Activated CD4-positive, alpha-beta T cell treated with anti-CD3 and anti-CD28 coated beads for 4 hours (primary cell): ENCODE measurements at places on chromosomes 12 and 14.
A peak's percentile ranks its signal among the peaks of the same experiment; 100 is the strongest.

GRCh38 chr12:101330631-101331030, 50.7 kb downstream of the UTP20 start:
- no peak for DNase-seq

DNA sequence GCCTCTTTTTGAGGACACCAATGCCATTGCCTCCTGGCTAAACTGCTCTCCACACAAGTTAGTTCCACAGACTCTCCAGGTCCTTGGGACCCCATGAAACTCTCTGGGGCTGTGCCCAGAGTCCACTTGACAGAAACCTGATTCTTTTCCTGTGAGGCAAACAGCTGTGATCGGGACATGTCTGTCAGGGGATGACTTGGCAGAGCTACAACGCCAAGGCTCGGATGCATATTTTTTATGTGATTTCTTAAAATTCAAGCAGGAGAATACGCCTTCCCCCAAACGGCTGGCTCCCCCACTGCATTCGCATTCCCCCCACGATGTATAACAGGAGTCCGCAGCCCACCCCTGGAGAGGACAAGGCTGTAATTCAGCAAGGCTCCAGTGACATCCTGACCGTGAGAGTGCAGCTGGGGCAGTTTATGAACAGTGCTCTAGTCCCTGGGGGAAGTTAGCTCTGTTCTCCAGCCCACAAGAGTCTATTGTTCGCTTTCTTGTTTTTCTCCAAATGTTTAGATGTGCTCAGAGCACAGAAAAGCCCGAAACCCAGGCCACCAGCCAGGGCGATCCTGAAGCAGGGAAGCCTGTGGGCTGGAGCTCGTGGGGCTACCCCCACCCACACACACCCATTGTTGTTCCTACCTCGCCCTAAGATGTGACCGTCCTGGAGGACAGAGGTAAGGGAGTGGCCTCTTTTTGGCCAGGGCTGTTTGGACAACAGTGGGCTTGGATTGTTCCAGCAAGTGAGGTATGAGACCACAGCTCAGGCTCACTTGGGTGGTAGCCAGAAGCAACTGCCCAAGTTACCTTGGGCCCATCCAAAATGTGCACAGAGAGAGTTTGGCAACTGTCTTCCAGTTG, 159.5 kb downstream of the ZFP36L1 start:
- no peak for DNase-seq

- peak; percentile 79 for DNase-seq
These were observed 11.3 kb upstream of the ABHD12B start for GRCh38 chr14:50860478-50861086.

DNA sequence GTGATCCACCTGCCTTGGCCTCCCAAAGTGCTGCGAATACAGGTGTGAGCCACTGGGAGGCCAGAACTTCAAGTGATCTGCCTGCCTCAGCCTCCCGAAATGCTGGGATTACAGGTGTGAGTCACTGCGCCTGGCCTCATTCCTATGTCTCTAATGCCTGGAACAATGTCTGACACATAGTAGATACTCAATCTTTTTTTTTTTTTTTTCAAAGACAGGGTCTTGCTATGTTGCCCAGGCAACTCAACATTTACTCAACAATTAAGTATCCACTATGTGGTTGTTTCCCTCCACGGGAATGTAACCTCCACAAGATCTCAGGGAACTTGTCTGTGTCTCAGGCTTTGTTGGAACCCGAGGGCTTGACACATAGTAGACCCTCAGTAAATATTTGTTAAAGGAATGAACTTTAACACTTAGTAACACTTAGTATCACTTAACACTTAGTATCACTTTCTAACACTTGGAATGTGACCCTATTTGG, 3.0 kb upstream of the TMEM120B start:
- DNase-seq = no peak

DNA sequence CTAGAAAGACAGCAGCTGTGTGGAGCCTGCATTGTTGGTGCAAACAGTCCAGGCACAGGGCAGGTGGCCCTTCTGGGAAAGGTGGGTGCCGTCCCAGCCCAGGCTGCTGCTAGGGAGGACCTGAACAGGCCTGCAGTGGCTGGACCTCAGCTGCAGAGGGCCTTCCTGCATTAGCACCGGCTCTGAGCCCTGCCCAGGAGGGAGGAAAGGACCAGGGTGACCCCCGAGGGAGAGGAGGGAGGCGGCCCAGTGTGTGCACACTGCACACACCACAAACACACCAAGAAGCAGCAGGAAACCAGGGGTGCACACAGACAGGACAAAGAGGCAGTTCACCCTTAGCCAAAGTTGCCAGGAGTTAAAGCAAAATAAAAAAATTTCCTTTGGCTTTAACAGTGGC, 8.0 kb upstream of the PGAM5 start:
- no peak for DNase-seq

GRCh38 chr14:70919774-70920173, 12.5 kb downstream of the PCNX1 start:
- DNase-seq = peak; percentile 45

DNA sequence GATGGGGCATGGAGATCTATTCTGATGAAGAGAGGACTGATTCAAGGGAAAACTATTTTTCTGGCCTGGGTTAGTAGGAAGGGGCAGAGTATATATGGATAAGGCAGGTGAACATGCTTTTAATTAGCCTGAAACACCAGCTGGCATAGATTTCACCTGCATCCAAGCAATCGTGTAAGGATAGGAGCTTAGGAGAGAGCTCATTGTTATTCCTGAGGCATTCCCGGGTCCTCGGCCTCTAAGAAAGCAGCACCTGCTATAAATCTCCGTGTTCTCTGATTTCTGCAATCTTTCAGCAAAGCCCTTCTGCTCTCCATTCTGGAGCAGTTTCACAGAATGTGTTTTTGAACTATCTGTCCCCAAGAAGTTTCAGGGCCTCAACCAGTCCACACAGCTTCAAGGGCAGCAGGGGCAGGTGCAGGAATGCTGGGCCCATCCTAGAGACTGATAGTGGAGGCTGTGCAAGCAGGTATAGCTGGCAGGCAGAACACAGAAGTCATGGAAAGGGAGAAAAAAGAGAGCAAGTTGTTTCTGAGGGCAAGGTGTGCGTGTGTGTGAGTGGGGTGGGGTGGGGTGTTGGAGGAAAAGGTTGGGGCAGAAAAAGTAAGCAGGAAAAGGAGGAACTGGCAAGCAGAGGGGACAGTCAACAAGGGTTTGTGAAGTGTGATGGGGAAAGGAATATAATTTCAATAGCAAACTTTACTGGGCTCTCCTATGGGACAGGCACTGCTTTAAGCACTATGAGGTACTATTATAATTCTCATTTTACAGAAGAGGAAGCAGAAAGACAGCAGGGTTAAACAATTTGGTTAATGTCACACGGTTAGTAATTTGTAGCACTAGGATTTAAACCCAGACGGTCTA, 203.7 kb upstream of the SSTR1 start:
- DNase-seq = no peak

DNA sequence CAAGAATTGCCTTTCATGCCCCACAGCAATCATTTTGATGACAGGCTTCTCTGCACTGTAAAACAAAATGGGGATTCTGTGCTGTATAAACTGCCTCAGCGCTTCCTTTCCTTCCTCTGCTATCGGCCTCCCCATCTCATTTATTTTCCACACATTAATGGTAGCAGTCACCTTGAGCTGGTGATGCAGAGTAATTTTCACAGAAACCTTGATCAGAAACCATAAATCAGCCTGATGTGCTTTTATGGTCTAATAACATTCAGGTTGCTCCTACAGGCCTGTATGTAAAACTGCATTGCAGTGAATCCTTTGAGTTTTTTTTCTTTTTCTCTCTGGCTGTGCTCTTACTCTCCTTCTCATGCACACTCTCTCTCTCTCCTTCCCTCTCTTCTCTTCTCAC, 578.4 kb upstream of the STXBP6 start:
- no peak for DNase-seq

DNA sequence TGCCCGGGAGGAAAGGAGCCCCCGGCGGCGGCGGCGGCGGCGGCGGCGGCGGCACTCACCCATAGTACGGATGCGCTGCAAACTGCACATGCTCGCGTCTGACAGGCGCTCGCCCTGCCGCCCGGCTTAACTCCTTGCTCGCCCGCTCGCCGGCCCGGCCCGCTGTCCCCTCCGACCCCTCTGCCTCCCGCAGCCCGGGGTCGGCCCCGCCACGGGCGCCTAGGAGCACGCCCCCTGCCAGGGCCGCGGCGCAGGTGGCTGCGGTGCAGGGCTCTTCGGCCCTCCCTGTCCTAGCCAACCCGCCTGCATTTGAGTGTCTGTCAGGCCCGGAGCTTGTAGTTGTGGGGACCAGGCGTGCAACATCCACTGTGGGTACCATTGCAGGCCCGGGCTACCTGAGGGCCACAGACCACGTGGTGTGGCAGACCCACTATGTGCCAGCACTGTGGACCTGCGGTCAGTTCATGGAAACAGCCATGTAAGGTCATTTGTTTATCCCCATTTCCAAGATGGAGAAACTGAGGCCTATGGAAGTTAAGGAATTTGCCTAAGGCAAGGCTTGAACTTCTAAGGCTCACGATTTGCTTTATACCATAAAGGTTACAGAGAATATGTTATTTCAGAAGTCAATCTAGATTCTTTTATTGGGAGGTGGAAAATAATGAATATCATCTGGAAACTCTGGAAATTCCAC, 17.6 kb upstream of the PLEKHH1 start:
- peak; percentile 14 for DNase-seq

- DNase-seq = peak; percentile 4
These were observed 30.4 kb downstream of the FBXO34 start for GRCh38 chr14:55301437-55302121.

DNA sequence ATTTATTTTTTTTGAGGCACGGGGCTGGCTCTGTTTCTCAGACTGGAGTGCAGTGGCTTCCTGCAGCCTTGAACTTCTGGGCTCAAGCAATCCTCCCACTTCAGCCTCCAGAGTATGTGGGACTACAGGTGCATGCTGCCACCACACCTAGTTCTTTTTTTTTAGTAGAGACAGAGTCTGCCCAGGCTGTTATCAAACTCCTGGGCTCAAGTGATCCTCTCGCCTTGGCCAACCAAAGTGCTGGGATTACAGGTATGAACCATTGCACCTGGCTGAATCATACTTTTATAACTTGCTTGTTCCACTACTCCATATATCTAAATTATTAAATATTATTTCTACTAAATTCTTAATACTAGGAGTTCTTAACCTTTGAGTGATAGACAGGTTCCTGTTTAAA, 111.6 kb downstream of the BTG1 start:
- DNase-seq = no peak

DNA sequence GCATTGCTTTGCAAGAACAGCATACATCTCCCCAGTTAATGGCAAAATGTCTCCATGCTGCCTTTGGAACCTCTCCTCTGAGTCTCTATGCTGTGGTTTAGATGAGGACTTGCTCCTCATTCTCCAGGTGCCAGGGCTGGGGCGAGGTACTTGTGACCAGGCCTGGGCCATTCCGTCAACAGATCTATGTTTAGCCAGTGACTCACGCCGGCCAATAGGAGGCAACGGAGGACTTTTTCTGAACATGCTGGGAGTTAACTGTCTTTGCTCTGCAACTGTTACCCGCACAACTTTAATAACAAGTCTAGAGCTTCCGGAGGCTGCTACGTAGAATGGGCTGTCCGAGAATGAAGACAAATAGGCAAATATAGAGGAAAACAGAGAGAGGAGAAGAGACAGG, 214.2 kb downstream of the GLT1D1 start:
- no peak for DNase-seq

GRCh38 chr14:23483236-23483854, 13.8 kb downstream of the NGDN start:
- no peak for DNase-seq

- no peak for DNase-seq
These were observed 134.4 kb downstream of the GXYLT1 start for GRCh38 chr12:42010257-42010656.

DNA sequence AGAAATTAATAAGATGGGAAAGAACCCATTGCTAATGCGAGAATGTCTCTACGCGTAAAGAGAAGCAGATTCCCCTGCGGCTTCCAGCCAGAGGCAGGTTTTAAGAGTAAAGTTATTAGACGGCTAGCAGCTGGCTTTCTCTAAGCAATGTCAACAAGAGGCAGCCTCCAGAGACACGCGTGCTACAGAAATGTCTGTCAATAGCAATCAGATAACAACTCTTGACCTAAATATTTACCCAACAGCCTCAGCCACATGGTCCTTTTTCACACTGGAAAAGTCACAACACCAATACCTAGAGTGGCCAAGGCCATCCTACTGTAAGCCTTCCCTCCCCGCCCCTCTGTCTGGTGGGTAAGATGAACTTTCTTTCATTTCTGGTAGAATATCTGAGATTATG, 146.0 kb upstream of the SFSWAP start:
- no peak for DNase-seq

GRCh38 chr14:77183896-77184295, 2.3 kb downstream of the TMEM63C start:
- DNase-seq = no peak

GRCh38 chr12:17802657-17803641, 287.0 kb downstream of the RERGL start:
- no peak for DNase-seq

DNA sequence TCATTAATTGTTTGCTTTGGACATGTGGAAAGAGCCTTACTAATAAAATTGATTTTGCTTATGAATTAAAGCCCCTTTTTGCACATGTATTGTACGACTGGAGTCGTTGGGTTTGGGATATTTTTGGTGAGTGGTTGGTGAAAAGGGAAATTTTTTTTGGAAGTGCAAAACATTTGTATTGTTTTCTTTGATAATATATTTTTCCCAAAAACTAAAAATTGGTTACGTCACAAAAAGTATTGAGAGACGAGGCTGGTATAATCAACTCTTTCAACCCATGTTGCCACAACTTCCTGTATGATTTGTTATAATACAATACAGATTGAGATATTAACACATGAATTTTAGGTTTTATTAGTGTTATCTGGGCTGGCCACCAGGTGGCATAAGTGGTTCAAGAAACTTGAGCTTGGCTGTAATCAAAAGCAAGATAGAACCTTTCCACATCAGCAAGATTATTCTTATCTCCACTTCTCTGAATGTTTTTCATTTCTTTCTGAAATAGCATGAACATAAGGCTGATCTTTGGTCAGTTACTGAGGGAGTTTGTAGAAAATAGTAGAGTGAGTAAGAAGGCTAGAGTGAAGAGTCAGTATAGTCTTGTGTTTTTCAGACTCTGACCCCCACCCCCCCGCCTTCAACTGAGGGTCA, 8.7 kb downstream of the NGDN start:
- DNase-seq = peak; percentile 57
